ENCODE measurements at places on chromosomes 7 and 10.

DNA sequence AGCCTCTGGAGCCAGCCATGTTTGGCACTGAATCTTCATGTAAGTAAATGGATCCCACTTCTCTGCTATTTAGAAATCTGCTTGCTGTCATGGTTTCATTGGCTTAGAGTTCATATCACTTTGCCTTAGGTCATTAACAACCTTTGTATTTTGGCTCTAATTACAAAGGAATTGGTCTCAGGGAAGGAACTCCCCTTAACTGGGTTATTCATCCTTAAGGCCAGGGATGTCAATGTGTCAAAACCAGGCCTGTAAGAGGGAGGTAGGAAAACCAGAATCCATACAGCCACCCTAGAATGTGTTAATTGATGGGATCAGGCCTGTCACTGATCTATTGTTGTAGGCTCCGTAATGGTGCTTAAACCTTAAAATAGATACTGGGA lies 67.3 kb downstream of the ST7 start:
- DNase-seq: no peak

- DNase-seq: no peak
Observed at GRCh38 chr10:75375838-75376237, 25.7 kb downstream of the ZNF503 start.

- DNase-seq: peak; percentile 50
Observed at GRCh38 chr7:91288208-91288824, 24.1 kb downstream of the FZD1 start.

GRCh38 chr7:69204943-69205342 lies 393.3 kb upstream of the AUTS2 start:
- no peak for DNase-seq

DNA sequence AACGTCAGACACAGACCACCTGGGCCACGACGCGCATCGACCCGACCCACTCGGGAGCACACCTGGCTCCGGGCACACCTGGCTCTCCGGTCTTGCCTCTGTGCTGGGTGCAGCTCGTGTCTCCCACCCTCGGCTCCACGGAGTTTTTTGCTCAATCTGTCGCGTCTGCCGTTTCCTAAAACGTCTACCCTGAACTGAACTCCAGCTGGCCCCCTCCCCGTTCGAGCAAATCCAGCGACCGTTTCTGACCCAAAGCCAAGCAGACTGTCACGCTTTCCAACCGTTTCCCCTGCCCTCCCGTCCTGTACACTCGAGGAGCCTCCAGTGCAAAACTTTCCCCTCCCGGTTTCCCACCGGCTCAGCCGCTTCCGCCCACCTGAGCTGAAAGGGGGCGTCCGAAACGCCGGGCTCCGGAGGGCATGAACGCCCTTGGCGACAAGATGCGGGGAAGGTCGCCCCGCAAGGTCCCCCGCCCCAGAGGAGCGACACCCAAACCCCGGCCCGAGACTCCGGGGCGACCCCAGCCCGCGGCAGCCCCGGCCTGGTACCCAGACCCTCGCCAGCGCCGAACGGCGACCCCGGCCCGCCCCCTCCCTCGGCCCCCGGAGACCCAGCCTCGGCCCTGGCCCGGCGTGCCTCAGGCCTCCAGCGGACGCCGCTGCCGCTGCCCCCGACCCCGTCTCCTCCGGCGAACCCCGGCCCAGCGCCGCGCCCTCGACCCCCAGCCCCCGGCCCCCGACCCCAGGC lies 557 bp downstream of the CYTH3 start:
- DNase-seq: peak; percentile 29

DNA sequence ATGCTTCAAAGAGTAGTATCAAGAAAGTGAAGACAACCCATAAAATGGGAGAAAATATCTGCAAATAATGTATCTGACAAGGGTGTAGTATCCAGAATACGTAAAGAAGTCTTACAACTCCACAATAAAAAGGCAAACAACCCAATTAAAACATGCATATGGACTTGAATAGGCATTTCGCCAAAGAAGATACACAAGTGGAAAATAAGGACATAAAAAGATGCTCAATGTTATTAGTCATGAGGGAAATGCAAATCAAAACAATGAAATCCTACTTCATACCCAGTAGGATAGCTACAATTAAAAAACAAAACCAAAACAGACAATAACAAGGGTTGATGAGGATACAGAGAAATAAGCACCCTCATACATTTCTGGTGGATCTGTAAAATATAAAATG lies 79.2 kb downstream of the NUDCD3 start:
- DNase-seq: no peak

DNA sequence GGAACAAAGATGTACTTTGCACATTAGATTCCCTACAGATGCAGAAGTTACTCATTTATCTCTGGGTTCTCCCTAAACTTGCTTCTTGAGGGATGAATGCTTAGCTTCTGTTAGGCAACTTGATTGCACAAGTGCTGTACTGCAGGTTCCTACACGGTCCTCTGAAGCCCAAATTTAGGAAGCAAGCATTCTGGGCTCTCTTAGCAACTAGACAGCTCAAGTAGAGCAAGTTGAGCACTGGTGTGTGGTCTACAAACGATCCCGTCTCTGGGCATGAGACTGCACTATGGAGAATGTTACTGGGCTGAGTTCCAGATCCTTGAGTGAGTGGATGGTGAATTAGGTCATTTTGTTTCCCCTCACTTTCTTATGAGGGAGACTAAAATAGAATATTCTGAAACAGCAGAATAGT lies 14.3 kb downstream of the SEMA3D start:
- no peak for DNase-seq

GRCh38 chr7:123120286-123120685 lies 79.5 kb downstream of the SLC13A1 start:
- DNase-seq: no peak

- peak; percentile 51 for DNase-seq
Observed at GRCh38 chr10:97842656-97843280, 6.9 kb upstream of the GOLGA7B start.

DNA sequence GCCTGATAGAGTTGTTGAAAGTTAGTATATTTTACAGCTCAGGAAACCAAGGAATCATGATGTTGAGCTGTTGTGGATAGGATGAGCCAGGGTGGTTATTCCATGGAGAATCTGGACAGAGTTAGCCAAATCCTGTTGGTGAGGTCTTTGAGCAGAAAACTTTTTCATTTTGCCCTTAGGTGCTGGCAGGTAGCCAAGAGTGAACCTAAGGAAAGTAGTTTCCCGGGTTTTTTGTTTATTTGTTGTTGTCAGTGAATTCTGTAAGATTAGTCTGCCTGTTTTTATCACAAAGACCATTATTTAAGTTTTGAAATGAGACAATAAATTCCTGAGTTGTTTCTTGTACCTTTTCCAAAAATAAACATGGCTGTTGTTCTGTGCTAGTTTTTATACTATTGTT lies 61.0 kb downstream of the GALNT11 start:
- no peak for DNase-seq

DNA sequence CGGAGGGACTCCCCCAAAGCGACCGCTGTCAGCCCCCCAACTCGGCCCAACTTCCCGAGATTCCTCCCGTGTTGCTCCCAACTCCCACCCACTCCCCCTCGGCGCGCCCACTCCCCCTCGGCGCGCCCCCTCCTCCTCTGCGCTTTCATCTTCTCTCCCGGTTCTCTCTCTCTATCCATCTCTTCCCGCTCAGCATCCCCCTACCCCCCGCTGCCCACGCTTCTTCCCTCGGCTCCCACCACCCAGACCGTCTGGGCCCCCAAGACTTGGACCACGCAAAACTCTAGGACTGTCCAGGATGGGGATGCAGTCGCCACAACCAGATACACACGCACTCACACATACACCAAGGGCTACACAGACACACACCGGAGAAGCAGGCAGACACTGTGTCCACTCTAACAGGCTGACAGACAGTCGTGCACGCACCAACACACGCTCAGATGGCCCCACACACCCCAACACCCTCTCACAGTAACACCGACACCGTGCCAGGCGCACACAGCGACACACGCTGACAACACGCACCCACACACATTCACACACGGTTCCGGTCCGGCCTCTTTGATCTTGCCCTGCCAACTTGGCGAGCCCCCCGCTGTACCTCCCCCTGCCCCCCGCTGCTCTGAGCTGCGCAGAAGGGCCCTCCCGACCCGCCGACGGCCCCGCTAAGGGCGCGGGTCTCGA lies 1.1 kb downstream of the GRID1 start:
- DNase-seq: peak; percentile 12

- DNase-seq: peak; percentile 56
Observed at GRCh38 chr10:67666416-67667034, 29.5 kb downstream of the CTNNA3 start.

DNA sequence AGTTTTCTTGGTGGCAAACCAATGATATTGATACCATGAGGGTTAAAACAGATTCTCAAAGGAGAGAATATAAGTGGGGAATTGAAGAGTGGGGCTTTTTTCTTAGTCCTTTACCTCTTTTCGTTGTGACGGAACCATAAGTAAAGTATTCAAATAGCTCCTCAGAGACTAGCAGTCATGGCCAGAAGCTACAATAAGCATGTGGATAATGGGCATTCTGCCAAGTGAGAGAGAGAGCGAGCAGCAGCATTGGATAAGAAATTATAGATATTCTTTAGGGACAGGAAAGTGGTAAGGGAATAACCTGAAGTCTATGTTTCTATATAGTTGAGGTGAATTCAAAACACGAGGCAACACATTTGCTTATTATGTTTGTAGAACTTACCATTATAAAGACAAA lies 235.1 kb downstream of the SEMA3E start:
- no peak for DNase-seq

DNA sequence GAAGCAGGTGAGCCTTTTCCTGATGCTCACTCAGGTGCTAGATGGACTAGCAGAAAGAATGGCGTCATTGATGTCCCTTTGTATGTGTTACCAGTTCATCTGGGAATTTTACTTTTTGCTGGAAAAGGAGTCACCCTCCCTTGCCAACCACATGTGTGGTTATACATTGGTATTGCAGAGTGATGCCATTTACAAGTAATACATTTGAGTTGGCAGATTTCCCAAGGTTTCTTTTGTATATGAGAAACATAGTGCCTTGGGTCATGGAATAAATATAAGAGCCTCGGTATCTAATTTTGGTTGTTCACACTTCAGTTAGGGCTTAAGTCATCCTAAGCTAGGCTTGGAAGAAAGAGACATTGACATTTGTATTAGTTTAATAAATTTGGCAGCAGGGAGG lies 10.4 kb upstream of the ATXN7L1 start:
- no peak for DNase-seq

DNA sequence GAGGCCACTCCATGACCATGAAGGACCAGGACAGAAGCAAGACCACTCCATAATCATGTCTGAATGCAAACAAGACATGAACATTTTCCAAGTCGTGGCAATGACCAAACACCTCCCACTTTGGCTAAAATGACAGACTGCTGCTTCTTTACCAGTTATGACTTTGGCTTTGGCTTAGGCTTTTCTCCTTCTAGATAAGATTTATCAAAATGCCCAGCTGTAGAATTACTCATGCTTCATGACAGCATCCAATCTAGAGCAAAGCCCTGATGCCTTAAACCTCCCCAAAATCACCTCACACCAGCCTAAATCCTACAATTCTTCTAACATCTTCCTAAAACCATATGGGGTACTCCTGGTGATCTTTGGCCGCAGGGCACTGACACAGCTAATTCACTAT lies 102.1 kb downstream of the VPS41 start:
- no peak for DNase-seq

DNA sequence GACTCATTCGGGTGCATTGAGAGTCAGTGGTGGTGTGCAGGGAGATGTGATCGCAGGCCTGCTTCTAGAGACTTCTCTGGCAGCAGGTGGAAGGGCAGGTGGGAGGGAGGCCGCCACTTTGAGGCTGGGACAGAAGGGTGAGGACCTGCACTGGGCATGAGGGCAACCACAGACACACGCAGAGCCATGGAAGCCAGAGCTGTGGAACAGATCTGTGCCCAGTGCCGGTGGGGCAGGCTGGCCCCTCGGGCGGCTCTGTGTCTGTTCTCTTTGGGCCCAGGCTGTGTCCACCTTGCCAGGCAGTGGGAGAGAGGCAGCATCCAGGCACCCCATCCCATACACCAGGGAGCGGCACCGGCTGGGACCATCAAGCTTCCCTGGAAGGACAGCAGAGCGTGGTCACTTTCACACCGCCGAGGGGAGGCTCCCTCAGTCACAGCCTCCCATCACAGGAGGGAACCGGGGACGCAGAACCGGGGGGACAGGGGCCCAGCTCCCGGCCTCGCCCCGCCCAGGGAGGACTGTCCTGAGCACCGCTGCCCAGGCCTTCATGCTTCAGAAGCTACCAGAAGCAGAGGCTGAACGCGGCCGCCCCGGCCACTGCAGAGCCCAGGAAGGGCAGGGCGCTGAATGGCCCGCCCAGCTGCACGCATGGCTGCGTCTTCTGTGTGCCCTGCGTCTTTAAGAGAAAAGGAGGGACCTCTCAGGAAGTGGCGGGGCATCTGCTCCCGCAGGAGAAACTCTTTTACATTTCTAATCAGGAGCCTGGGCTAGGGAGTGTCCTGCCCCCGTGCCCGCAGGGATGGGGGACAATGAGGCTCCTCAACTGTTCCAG lies 32.1 kb downstream of the EN2 start:
- no peak for DNase-seq

DNA sequence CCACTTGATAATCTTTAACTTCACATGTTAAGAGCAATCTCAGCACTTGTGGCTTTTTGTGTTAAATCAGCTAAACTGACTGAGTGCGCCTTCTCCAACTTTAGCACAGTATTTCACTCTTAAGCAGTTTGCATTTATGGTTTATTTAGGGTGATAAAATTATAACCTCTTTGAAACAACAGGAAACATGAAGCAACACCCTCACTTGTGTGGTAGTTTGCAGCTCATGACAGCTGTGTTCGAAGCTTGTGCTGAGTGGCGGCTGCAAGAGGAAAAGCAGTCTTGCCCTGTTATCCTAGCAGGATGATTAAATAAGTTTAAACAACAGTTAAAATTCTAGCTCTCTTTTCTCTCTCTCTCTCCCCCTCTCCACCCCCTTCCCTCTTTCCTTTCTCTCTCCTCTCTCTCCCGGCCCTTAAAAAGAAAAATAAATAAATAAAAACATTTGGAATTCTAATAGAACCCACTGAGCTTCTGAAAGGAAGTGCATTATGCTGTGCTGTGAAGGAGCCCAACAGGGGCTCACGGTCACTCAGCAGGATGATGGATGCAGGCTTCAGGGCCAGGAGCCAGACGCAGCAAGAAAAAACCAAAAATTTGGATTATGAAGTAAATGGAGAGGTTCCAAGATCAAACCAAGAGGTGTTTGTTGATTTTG lies 25.2 kb downstream of the OGDH start:
- DNase-seq: no peak

GRCh38 chr10:51881213-51881612 lies 181.8 kb upstream of the CSTF2T start:
- DNase-seq: no peak

GRCh38 chr7:128781851-128782250 lies 6.3 kb upstream of the OPN1SW start:
- DNase-seq: no peak

DNA sequence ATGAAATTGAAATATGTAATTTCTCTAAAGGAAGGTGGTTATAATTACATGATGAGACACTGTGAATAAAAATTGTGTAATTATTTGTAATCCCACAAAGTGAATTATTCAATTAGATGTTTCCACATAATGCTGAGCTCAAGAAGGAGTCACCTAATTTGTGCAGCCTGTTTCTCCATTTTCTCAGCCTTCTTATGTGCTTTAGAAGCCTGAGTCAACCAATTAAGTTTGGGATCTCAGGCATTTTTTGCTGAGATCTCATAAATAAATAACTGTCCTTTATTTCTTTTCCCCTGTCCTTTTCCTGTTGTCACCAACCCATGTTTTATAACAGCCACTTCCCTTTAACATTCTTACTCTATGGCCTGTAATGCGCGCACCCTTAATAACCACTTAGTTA lies 506.5 kb upstream of the SEMA3D start:
- no peak for DNase-seq

GRCh38 chr7:79810916-79811315 lies 323.7 kb upstream of the GNAI1 start:
- DNase-seq: no peak

GRCh38 chr7:115941703-115942268 lies 88.8 kb downstream of the TFEC start:
- DNase-seq: no peak

GRCh38 chr7:30240106-30240800 lies 44.1 kb upstream of the ZNRF2 start:
- peak; percentile 47 for DNase-seq
